ENCODE measurements at places on chromosomes 2 and 18.

GRCh38 chr2:119431155-119431975, at the start of gene TMEM37:
TSS of gene TMEM37 (plus strand) at chr2:119431854. CDS start at chr2:119431904, 50 bp downstream.
- no peak for DNase-seq

DNA sequence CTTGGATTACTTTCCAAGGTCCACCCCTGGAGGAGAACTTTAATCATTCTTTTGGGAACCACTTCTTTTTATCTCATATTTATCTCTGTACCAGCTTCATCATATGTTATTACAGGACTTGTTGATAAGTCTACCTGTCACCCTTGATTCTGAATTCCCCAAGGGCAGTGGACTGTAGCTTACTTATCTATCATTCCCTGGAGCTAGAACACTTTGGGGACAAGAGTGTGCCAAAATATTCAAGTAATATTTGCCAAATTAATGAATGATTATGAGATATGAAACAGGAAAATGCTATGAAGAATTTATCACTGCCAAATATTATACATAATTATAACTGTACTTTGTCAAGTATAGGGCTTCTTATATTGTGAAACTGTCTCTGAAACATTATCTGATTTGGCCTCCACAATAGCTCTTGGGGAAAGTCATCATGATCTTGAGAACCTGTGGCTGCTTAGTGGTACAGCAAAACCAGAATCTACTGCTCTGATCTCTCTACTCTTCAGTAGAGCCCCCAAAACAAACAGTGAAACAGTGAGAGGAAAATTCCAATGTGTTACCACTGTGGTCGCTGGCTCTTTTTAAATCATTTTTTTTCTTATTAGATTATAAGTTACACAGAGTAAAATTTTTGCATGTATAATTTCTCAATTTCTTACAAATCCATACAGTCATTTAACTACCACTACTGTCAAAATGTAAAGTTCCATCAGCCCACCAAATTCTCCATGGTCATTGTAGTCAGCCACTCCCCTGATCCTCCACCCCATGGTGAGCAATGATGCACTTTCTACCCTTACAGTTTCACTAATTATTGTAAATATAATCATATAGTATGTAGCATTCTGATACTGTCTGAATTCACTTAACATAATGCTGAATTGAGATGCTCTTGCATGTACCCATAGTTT, 197.5 kb downstream of the PIEZO2 start:
- no peak for DNase-seq

DNA sequence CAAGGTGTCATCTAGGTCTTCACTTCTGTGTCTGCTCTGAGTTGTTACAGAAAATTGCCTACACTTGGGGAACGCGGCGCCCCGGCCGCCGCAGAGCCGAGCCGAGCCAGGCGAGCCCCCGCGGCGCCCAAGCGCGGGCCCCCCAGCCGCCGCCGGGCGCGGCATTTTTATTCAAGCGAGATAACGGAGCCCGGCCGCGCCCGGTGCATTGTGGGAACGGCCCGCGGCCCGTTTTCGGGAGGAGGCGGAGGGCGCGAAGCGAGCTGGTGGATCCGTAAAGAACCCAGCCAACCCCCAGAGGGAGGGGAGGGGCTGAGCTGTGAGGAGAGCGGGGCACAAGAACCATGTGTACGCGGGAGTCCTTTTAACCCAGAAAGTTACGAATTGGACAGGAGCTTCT, 191.8 kb downstream of the FTCDNL1 start:
- no peak for DNase-seq

- no peak for DNase-seq
Observed at GRCh38 chr18:35267161-35267651, 22.8 kb downstream of the ZSCAN30 start.

- DNase-seq = no peak
Observed at GRCh38 chr2:2681085-2681484, 350.0 kb upstream of the MYT1L start.

DNA sequence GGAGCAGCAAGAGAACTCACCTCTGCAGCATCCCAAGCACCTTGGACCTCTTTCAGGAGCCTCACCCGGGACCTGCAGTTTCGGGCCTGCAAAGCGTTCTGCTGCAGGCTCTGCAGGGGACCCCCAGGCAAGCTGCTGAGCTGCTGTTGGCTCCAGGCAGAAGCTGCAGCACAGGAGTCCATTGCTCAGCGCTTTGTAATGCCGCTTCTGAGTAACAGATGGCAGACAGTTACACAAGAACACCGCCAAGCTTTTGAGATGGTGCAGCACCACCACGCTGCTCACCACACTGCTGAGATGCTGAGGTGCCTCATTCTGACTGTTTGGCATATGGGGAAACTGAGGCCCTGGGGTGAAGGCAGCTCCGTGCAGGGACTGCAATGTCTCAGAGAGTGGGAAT, 1.9 kb upstream of the GALNT14 start:
- no peak for DNase-seq

DNA sequence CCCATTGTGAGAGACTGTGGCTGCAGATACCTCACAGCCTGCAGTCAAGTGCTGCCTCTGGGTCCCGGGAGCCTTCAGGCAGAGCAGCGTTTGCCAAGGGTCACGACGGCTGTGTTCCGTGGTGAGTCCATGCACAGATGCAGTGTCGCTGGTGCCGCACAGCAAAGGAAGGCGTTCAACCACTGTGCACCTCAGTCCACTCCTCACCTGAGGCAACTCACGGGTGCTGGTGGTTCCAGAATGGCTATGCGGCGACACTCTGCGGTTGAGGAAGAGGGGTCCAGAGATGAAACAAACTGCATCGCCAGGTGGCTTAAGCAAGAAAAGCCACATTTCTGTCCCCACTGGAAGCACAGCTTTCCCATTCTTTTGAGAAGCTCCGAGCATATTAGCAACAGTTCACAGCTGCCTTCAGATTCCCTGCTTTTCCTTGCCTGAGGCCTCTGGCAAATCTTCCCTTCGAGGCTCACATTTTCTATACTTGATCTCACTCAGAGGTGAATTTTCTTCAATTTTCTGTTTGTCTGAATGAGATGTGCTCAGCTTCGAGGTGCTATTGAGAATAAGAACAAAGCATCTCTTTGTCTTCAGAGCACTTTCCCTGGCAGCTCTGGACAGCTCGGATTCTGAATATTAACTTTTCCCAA, 208.8 kb upstream of the TWIST2 start:
- DNase-seq = no peak
